Central memory CD8-positive, alpha-beta T cell (primary cell): ENCODE measurements at places on chromosomes 7 and 10.

DNA sequence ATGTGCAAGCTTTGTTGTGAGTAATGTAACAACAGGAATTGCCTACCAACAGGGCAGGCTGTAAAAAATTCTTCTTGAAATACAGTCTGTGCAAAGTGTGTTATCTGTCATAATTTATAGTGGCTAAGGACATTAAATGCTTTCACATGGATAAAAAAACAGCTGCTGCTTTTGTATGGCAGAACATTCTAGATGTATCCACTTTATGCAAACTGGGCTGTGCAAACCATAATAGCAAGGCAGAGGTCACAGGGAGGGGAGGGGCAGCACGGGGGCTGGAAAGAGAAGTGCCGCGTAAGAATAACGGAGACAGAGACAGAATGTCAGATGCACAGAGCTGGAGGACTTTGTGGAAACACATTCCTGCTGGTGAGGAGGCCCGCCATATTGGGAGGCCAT, 86.1 kb downstream of the VOPP1 start:
- no peak overlapping the region for H3K27ac ChIP-seq
- peaks cover 55% of the 10 kb centered on the region for H3K4me1 ChIP-seq
- peaks cover 32% of the 10 kb centered on the region for H3K36me3 ChIP-seq
- H3K27me3 ChIP-seq, result no peaks in the 10 kb centered on the region
- no peak for DNase-seq

DNA sequence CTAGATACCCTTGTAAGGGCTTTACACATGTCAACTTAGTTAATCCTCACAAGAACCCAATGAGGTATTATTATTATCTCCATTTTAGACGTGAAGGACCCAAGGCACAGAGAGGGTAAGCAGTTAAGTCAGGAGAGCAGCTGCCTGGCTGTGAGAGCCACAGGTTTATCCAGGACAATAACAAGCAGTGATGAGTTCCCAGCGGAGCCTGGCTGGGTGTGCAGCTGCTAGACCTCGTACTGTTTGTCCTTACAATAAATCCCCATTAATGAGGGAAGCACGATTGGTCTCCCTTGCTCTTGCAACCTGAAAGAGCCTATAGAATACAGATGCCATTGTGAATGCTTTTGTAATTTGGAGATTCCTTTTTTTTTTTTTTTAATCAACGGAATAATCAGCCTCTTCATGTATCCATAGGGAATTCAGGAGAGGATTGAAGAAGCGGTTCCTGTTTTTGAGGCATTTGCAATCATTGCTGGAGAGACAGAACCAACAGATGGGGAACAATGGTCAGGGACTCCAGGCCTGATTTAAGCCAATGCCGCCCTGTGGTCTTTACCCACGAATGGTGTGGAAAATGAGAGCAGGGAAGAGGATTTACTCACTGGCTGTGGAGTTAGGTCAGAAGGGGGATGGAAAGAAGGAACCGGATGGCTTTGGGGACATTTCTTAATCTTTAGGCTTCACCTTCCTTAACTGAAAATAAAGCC, 12.3 kb upstream of the ASB4 start:
- H3K27me3 ChIP-seq, result no peaks in the 10 kb centered on the region
- no peak overlapping the region for H3K4me3 ChIP-seq
- no peak for DNase-seq
- no peaks in the 10 kb centered on the region for H3K4me1 ChIP-seq
- no peak overlapping the region for H3K27ac ChIP-seq

GRCh38 chr7:88637795-88638194, 121.7 kb upstream of the ZNF804B start:
- H3K4me1 ChIP-seq, result no peaks in the 10 kb centered on the region
- no peak overlapping the region for H3K4me3 ChIP-seq
- no peak for DNase-seq
- H3K36me3 ChIP-seq, result no peaks in the 10 kb centered on the region
- no peak overlapping the region for H3K27ac ChIP-seq
- H3K27me3 ChIP-seq, result no peaks in the 10 kb centered on the region

- DNase-seq, result no peak
- no peak overlapping the region for H3K27ac ChIP-seq
- no peaks in the 10 kb centered on the region for H3K4me1 ChIP-seq
- H3K27me3 ChIP-seq, result peaks cover 22% of the 10 kb centered on the region
Measured at GRCh38 chr7:66362136-66362535, 157.0 kb downstream of the TPST1 start.

DNA sequence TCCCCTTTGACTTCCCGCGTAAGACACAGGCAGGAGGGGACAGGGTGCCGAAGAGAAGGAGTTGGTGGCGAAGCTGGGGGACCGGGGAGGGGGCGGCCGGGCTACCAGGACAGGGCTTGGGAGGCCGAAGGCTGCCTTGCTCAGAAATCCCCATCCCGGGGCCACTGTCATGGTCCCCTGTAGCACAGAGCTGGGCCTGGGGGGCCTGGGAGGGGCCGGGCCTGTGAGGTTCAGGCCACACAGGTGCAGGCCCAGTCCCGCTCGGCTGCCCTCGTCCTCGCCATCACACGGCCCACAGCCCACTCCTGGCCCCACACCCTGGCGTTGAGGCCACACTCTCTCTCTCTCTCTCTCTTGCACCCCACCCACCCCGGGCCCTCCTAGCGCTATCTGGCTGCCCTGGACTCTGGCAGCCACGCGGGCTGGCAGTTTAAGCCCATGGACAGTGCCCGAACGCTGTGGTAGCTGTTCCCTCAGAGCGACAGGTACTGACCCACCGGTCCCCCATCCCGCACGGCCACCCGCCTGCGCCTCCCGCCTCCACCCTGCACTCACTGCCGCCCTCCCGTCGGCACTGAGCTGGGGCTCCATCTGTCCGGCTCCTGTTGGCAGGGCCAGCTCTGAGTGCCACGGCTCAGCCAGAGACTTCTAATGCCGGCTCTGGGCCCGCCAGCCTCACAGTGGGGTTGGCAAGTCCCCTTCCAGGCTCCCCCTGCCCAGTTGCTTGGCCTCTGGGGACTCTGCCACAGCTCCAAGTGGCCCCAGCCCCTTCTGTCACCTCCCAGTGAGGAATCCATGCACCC, 28.0 kb downstream of the TTYH3 start:
- no peak overlapping the region for H3K4me3 ChIP-seq
- no peaks in the 10 kb centered on the region for H3K27me3 ChIP-seq
- peaks cover 1% of the 10 kb centered on the region for H3K36me3 ChIP-seq
- H3K27ac ChIP-seq, result no peak overlapping the region
- no peak for DNase-seq

DNA sequence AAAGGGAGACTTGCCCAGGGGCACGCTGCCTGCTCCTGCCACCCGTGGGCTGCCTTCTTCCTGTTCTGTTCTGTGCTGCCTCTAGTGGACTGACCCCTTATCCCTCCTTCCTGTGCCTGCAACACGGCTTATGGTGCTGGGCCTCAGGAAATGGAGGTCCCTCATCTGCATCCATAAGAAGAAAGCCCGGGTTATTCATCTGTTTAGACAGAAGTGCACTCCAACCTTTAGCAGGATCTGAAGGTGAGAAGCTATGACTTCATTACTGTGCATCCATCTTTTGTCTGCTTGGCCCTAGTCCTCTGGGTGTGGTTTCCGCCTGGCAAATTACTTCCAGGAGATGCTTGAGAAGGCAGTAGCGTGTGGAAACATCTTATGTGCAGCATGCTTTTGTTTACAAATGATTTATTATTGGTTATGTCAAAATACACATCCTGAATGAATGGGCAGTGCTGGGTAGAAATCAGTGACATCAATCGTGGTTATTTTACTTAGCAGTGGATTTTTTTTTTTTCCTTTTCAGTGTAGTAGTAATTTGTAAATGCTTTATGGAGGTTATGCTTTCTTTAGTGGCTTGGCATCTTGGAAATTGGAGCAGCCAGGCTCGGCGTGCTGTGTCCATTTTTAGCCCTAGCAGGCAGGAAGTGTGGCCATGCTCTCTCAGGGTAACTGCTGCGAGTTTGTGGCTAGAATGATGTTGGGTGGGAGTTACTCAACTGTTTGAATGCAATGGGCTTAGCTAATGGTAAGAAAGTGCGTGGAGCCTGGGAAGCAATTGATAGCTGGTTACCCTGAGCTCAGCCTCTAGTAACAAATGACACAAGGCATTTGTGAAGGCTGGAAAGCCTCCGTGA, 12.7 kb downstream of the PTPRE start:
- H3K27me3 ChIP-seq, result no peaks in the 10 kb centered on the region
- H3K36me3 ChIP-seq, result no peaks in the 10 kb centered on the region
- no peak overlapping the region for H3K4me3 ChIP-seq
- H3K27ac ChIP-seq, result no peak overlapping the region

GRCh38 chr7:139730746-139731612, 46.8 kb downstream of the HIPK2 start:
- H3K27ac ChIP-seq, result peak overlapping the region; percentile 64
- no peaks in the 10 kb centered on the region for H3K27me3 ChIP-seq
- no peaks in the 10 kb centered on the region for H3K36me3 ChIP-seq
- peaks cover 24% of the 10 kb centered on the region for H3K4me1 ChIP-seq
- no peak overlapping the region for H3K4me3 ChIP-seq

GRCh38 chr7:128963327-128963757, 25.6 kb downstream of the IRF5 start:
- H3K4me1 ChIP-seq, result no peaks in the 10 kb centered on the region
- no peaks in the 10 kb centered on the region for H3K27me3 ChIP-seq
- peaks cover 60% of the 10 kb centered on the region for H3K36me3 ChIP-seq
- no peak overlapping the region for H3K27ac ChIP-seq
- DNase-seq, result no peak

DNA sequence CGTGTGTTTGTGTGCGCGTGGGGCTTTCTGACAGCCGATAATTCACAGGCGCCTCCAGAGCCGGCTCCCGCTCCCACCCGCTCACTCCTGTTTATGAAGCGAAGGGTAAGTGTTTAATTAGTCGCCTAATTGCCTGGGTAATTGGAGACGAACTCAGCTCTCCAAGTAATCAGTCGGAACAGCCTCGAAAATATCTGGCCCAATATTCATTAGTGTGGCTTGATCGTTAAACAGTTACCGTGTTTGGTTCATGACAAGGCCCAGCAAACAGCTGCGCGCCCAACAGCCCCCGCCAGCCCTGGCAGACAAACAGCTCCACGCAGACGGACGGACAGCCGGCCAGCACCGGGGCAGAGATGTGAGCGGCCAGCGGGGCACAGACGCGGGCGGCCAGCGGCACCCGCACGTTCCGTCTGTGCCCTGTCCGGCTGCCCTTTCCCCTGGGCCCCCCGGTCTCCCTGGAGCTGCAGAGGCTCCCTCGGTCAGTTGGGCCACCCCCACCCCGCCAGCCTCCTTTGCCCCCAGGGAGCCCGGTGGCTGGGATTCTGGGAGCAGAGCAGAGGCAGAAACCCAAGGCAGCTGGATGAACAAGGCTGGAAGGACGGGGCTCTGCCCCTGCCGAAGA, 98.2 kb downstream of the UNCX start:
- H3K27ac ChIP-seq, result no peak overlapping the region
- DNase-seq, result no peak
- peaks cover 2% of the 10 kb centered on the region for H3K36me3 ChIP-seq
- H3K4me3 ChIP-seq, result no peak overlapping the region

GRCh38 chr7:155861480-155861868, 49.2 kb upstream of the SHH start:
- no peak overlapping the region for H3K27ac ChIP-seq
- DNase-seq, result no peak
- H3K36me3 ChIP-seq, result no peaks in the 10 kb centered on the region

GRCh38 chr7:157292770-157293412, 43.9 kb upstream of the DNAJB6 start:
- no peak overlapping the region for H3K27ac ChIP-seq
- H3K4me3 ChIP-seq, result no peak overlapping the region

- H3K36me3 ChIP-seq, result peaks cover 5% of the 10 kb centered on the region
- H3K4me1 ChIP-seq, result no peaks in the 10 kb centered on the region
- no peaks in the 10 kb centered on the region for H3K27me3 ChIP-seq
Measured at GRCh38 chr7:130371046-130371445, 9.2 kb upstream of the CPA1 start.

GRCh38 chr7:99173787-99174186, 29.9 kb upstream of the SMURF1 start:
- no peaks in the 10 kb centered on the region for H3K4me1 ChIP-seq
- no peak for DNase-seq
- no peaks in the 10 kb centered on the region for H3K36me3 ChIP-seq
- no peak overlapping the region for H3K27ac ChIP-seq
- H3K4me3 ChIP-seq, result no peak overlapping the region

DNA sequence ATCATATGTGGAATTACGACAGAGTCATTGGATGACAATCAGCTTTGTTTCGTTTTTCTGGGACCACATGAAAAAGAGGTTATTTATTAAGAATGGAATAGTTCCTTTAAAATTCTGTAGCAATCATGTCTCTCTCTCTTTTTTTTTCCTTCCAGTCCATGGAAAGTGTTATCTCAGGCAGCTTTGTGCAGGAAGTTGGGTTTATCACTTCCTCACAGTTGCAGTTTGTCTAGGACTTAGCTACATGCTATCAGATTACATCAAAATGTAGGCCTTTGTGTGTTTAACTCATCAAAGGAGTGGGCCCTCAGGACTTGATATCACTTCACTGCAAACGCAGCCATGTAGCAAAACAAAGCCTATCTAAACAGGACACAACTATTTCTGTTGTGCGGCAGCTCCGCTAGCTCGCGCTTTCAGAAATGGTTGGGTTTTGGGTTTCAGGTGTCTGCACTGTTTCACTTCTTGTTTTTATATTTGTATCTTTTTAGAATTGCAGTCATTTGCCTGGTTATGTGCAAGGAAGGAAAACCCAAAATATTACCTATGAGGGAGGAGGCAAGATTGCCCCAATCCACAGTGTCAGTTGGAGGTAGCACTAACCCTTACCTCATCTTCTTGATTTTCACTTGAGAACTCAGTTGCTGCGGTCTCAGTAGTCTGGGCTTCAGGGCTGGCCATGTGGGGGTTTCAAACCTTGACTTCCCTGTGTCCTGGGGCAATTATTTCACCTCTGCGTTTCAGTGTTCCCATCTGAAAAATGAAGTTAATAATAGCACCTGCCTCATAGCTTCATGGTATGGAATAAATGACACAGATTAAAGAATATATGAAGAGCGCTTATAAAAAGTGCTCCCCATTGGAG, 66.7 kb downstream of the HHEX start:
- peaks cover 5% of the 10 kb centered on the region for H3K27me3 ChIP-seq
- DNase-seq, result no peak
- H3K36me3 ChIP-seq, result no peaks in the 10 kb centered on the region

DNA sequence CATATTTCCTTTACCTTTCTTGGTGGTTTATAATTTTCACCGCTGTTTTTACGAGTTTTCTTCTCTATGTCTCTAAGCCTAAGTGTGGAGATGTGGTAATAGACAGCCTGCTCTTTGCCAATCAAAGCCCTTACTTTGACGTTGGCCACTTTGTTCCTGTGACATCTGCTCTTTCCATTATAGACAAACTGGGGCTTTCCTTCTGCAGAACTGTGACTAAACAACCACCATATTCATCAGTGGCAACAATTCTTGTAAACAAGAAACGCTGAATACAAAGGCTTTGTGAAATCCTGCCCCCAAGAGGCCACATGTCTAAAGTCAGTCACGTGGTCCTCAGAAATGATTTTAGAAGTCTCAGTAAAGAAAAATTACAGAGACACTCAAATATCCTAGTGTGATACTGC, 59.6 kb upstream of the CAPZA2 start:
- H3K4me3 ChIP-seq, result no peak overlapping the region
- H3K36me3 ChIP-seq, result no peaks in the 10 kb centered on the region
- H3K27me3 ChIP-seq, result peaks cover 33% of the 10 kb centered on the region
- DNase-seq, result no peak
- no peak overlapping the region for H3K27ac ChIP-seq
- H3K4me1 ChIP-seq, result peaks cover 5% of the 10 kb centered on the region

GRCh38 chr7:114653364-114654088, 238.9 kb downstream of the FOXP2 start:
- no peak overlapping the region for H3K27ac ChIP-seq
- peaks cover 10% of the 10 kb centered on the region for H3K27me3 ChIP-seq
- no peaks in the 10 kb centered on the region for H3K36me3 ChIP-seq
- no peak for DNase-seq
- H3K4me3 ChIP-seq, result no peak overlapping the region
